ENCODE measurements at places on chromosomes 2 and 18. TPM values are rescaled to one million over a fixed set of nuclear protein-coding genes. Genes with fewer than 3 reads are reported as not detected.

The MALL gene
- 6.6 TPM for polyA plus RNA-seq

The UBE2E3 gene
- 128 TPM for polyA plus RNA-seq

The FLACC1 gene
- 1.9 TPM for polyA plus RNA-seq

The PLCL1 gene
- 16.6 TPM for polyA plus RNA-seq

The RPL37A gene
- polyA plus RNA-seq: 4,223 TPM

The FAM110C gene
- polyA plus RNA-seq: 2.0 TPM

The BOK gene
- 56.9 TPM for polyA plus RNA-seq

The FHL2 gene
- polyA plus RNA-seq: 39.8 TPM

The CCDC150 gene
- 7.3 TPM for polyA plus RNA-seq

The MORN2 gene
- 13.1 TPM for polyA plus RNA-seq

The KLF11 gene
- 32.5 TPM for polyA plus RNA-seq

The HJURP gene
- polyA plus RNA-seq: 12.6 TPM

The TTR gene
- 1.8 TPM for polyA plus RNA-seq

The LOXHD1 gene
- polyA plus RNA-seq: 1.4 TPM

The PDE1A gene
- polyA plus RNA-seq: 13.7 TPM

The ADD2 gene
- polyA plus RNA-seq: 3.3 TPM

The PRKAG3 gene
- polyA plus RNA-seq: 18.3 TPM

The ALPP gene
- 0.28 TPM for polyA plus RNA-seq

The ANTXR1 gene
- 142 TPM for polyA plus RNA-seq

The IL36B gene
- polyA plus RNA-seq: not detected

The FABP1 gene
- polyA plus RNA-seq: 1.4 TPM

The INHBB gene
- polyA plus RNA-seq: 1.4 TPM

The MBD1 gene
- polyA plus RNA-seq: 35.9 TPM

The CFAP221 gene
- polyA plus RNA-seq: 0.90 TPM

The NAB1 gene
- polyA plus RNA-seq: 71.9 TPM

The TANK gene
- polyA plus RNA-seq: 37.7 TPM

The LRATD1 gene
- 7.8 TPM for polyA plus RNA-seq

The LRRC30 gene
- polyA plus RNA-seq: 6.0 TPM

The SPR gene
- 4.2 TPM for polyA plus RNA-seq

The SULT1C2 gene
- polyA plus RNA-seq: 0.39 TPM

The CHST9 gene
- polyA plus RNA-seq: 0.27 TPM

The NYAP2 gene
- polyA plus RNA-seq: not detected

The CEP192 gene
- 21.0 TPM for polyA plus RNA-seq

The LIMS4 gene
- polyA plus RNA-seq: 4.6 TPM

The CTNNA2 gene
- 0.13 TPM for polyA plus RNA-seq

The KCNG2 gene
- 0.63 TPM for polyA plus RNA-seq

The KIF5C gene
- polyA plus RNA-seq: 1.4 TPM

The TRIM43 gene
- not detected for polyA plus RNA-seq

The CDH20 gene
- 0.73 TPM for polyA plus RNA-seq

The GPR39 gene
- 0.20 TPM for polyA plus RNA-seq

The SYT4 gene
- polyA plus RNA-seq: not detected

The PROKR1 gene
- 1.7 TPM for polyA plus RNA-seq

The GAD1 gene
- polyA plus RNA-seq: 2.8 TPM

The CENPA gene
- polyA plus RNA-seq: 6.6 TPM

The DIPK1C gene
- polyA plus RNA-seq: 8.0 TPM

The SH3YL1 gene
- 57.2 TPM for polyA plus RNA-seq

The ERLEC1 gene
- polyA plus RNA-seq: 53.9 TPM

The SCYGR3 gene
- not detected for polyA plus RNA-seq

The ATP9B gene
- polyA plus RNA-seq: 11.8 TPM

Measured in muscle of back (tissue), 13 donors.